NT2/D1 (cell line): ENCODE measurements at places on chromosomes 2 and 18.

DNA sequence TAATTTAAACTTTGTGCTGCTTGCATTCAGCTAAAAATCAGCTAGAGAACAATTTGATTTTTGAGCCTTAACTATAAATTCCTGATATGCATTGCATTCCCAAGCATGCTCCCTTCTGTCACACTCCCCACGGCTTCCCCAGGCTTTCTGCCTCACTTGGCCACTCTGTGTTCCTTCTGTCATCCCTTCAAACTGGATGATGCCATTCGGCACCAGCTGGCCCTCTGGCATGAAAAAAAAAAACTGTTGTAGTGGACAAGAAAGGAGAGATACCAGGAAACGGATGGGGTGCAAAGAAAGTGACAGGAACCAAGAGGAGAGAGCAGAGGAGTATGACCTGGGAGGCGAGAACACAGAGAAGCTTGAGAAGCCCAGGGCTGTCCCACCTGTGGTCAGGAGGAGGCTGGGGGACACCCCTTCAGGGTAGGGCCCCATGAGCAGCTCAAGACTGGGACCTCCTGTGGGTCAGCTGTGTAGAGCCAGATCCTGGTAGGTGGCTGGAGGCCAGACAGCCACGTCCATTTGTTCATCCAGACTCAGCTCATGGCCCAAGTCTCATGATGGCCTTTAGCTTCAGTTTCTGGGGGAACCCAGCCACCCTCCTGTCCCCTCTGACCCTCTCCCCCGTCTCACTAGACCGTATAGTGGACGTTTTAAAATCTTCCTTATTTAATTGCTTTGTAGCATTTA lies 211.8 kb downstream of the GBX2 start:
- DNase-seq, result no peak

GRCh38 chr2:72233211-72233610 lies 85.5 kb upstream of the CYP26B1 start:
- no peak for DNase-seq

- DNase-seq, result peak; percentile 51
Measured at GRCh38 chr2:24382363-24383073, 22.2 kb upstream of the ITSN2 start.

GRCh38 chr2:42810971-42811811 lies 18.8 kb upstream of the HAAO start:
- DNase-seq, result no peak

DNA sequence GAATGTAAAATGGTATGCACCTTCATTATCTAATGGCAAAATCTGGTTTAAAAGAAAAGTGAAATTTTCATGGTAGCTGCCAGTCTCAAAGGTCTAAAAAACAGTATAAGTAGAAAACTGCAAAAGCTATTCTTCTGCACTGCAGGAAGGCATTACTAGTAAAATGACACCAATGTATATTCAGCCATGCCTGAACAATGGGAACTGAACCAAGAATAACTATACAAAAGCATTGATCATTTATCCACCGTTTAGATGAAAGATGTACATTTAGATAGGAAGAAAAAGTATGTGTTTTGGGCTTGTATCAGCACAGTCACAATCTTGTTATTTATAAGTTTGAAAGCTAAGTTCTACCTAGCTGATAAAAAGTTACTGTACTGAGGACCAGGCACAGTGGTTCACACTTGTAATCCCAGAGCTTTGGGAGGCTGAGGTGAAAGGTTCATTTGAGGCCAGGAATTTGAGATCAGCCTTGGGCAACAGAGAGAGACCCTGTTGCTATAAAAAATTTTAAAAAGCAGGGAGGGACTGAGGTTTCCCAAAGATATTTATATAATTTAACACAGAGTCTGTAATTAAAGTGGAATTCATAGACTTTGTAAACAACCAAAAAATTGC lies 163.1 kb upstream of the WDSUB1 start:
- no peak for DNase-seq

DNA sequence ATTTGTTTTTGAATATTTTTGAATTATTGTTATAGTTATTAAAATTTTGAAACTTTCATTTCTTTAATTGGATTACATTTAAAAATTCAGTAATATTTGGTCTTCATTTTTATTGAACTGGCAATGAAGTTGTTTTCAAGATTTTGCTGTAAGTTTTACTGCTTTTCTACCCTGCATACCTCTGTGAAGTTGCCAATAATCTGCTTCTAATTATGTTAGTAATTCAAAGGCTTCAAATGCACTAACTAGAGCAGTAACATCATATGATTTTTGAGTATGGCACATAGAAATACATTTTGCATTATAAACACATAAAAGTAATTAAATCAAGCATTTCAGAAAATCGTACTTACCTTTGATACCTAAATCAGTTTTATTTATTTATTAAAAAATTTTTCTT lies 40.3 kb upstream of the FAM171B start:
- DNase-seq, result no peak

GRCh38 chr2:158753641-158754611 lies 41.2 kb upstream of the DAPL1 start:
- DNase-seq, result peak; percentile 70

DNA sequence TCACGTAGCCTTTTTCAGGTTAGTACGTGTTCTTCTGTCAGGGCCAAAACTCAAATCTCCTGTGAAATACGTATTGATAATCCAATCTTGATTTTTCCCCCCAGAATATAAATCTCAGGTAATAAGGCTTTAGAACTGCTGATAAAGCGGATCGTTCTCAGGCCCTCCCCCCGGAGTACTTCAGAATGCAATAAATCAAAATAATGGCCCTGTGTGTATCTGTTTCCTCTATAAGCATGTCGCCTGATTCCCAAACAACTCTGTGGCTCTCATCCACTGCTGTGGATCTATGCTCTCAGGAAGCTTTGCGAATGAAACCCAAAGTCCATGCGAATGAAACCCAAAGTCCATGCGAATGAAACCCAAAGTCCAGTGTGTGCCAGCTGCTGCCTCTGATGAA lies 49.4 kb downstream of the IMPA2 start:
- no peak for DNase-seq

GRCh38 chr2:128178650-128179460 lies 87.9 kb downstream of the UGGT1 start:
- peak; percentile 46 for DNase-seq

- DNase-seq, result no peak
Measured at GRCh38 chr2:57515366-57515765, 531.2 kb upstream of the VRK2 start.

GRCh38 chr18:54033052-54033451 lies 191.4 kb downstream of the MBD2 start:
- no peak for DNase-seq

DNA sequence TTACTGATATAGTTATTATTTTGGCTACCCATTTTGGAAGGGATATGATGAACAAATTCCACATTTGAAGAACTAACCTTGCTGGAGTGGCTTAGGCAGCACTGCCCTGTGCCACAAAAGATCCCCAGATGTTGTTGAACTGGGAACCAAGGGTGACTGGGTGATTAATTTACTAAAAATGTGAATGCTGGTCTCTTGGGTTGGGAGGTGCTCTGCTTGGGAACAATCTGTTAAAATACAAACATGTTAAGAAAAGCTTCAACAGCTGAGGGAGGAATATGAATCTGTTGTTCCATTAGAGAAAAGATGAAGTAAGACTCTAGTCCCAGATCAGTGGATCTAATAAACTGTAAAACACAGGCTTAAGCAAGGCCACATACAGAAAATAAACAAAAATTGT lies 1860.1 kb downstream of the SUCLG1 start:
- DNase-seq, result no peak

DNA sequence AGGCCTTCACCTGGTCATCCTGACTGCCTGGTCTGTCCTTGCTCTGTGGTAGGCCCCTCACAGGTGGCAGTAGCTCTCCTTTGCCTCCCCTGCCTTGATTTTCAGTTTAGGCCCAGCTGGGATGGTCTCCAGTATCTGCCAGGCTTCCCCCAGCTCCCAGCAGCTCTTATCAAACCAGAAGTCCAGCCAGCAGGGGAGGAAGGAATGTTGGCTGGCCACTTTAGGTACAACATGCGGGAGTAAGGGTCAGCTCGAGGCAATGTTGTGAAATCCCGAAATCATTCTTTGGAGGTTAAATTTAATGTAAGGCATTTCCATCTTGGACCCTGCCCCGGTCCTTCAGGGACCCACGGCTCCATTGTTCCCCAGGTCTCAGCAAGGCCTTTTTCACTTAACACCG lies 16.8 kb downstream of the ATP6V1C2 start:
- DNase-seq, result no peak

GRCh38 chr2:205020673-205021072 lies 475.4 kb downstream of the PARD3B start:
- no peak for DNase-seq

DNA sequence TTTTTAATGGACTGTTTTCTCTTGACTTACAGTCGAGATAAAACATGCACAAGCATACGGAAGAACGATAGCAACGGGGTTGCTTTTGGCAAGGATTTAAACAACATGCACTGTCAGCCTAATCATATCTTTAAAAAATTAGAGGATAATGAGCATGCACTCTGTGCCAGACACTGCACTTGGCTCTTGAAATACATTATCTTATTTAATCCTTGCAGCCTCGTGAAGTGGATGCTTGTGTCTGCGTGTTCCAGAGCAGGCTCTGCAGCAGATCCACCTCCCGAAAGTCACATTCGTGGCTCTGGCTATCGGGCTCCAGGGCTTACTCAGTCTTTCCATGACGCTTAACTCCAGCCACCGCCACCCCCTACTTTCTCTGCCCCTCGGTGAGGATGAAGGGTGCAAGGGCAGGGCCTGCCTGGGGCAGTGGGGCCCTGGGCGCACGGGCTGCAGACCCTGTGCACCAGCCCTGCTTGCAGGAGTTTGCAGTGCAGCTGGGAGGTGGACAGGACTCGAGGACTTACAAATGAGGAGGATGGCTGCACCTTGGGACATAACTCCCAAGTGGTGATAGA lies 61.7 kb downstream of the ACKR3 start:
- DNase-seq, result no peak

- DNase-seq, result no peak
Measured at GRCh38 chr2:232336981-232337720, 41.4 kb upstream of the ALPP start.

DNA sequence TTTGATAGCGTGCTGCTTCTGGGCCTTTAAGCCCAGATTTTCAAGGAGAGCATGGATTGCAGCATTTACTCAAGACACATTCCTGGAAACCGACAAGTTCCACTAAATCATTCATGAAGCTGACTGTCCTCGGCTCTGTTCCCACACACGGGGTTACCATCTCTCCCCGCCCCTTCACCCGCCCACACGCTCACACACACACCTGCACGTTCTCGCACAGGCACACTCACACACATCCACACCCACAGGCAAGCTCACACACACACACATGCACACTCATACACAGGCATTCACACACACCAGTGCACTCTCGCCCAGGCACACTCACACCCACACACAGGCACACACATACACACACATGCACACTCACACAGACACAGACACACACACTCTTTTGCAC lies 150.0 kb upstream of the AGAP1 start:
- DNase-seq, result no peak

- DNase-seq, result no peak
Measured at GRCh38 chr18:31483396-31483795, 14.6 kb upstream of the DSG2 start.

GRCh38 chr2:146323564-146323963 lies 1521.3 kb upstream of the ACVR2A start:
- no peak for DNase-seq

GRCh38 chr2:160376576-160376975 lies 117.0 kb downstream of the RBMS1 start:
- DNase-seq, result no peak

DNA sequence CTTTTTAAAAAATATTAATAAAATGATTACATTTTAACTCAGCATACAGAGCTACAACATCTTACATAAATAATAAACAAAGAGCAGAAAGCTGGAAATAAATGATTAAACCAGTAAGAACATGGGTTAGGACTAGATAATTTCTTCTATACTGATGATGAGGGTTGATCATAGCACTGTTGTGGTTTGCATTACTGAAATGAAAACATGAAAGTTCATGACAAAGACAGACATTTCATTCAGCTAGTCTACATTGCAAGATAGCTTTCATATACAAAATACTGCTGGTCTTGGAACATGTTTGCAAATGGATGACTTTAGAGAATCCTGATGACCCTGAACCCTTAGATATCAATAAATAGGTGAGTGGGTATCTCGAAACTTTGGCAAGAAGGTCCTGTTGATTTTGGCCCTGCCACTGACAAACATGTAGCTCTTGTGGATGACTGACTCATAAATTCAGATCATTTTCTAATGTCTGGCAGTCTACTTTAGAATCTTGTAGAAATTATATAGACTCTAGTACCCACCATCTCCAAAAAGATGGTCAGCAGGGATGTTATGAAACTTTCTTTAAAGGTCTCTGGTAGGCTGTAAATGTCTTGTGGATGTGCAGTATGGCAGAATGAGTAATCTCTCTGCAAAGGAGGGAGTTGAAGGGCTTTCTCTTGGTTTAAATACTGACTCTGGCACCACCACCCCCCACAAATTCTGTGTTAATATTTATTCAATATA lies 15.5 kb upstream of the CDC42EP3 start:
- no peak for DNase-seq

DNA sequence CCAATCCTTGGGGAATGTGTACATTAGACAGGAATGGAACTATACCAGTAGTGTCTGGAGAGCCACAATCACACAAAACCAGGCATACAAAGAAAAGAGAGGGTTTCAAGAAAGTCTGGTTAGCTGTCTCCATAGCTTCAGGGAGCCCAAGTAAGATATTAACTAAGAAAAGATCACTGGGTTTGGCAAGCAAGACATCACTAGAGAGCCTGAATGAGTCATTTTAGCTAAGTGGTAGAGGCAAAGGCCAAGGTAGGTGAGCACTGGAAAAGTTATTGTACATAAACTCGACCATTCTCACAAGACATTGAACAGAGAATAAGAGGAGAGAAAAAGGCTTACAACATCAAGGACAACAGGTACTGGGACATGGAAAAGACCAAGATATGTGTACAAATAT lies 143.8 kb upstream of the ARL4C start:
- no peak for DNase-seq

DNA sequence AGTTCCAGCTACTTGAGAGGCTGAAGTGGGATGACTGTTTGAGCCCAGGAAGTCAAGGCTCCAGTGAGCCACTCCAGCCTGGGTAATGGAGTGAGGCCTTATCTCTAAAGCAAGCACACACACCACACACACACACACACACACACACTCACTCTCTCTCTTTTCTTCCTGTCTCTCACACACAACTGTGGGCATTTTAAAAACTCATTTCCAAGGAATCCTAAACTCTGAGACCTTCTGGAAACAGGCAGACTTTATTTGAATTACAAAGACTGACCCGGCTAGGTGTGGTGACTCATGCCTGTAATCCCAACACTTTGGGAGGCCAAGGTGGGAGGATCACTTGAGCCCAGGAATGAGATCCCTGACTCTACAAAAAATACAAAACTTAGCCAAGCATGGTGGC lies 21.3 kb downstream of the WDSUB1 start:
- peak; percentile 68 for DNase-seq
